ENCODE measurements at places on chromosomes 7 and 10. TPM values are rescaled to one million over a fixed set of nuclear protein-coding genes. Genes with fewer than 3 reads are reported as not detected.

DNA sequence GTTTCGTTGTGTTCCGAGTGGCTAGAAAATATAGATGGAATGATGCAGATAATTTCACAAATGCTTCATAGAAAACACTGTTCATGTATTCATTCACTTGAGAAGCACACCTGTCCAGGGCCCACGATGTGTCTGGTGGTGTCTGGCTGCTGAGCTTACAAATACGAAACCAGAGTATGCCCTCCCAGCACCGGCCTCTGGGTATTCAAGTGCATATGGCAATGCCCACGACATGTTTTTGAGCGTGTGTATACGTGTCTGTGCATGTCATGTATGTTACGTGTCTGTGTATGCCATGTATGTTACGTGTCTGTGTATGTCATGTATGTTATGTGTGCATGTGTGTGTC is 37.9 kb downstream of the IL2RA start:
- no peak overlapping the region for H3K4me3 ChIP-seq
- H3K36me3 ChIP-seq: no peaks in the 10 kb centered on the region
- H3K27ac ChIP-seq: no peak overlapping the region
- H3K4me1 ChIP-seq: peaks cover 9% of the 10 kb centered on the region

DNA sequence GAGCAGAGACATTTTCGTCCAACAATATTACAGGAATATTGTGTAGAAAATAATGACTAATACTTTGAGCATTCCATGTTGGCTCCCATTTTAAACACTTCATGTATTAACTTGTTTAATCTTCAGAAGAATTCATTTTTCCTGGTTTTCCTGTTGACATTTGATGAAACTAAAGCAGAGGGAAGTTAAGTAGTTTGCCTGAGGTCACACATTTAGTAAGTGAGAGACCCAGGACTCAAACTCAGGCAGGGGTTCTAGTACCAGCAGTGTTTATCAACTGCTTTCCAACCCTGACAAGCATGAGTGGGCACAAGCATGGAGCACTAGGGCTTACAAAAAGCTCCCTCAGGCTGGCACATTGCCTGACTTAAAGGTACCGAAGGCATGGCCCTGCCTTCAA is 719.1 kb downstream of the AUTS2 start:
- no peaks in the 10 kb centered on the region for H3K27me3 ChIP-seq
- no peaks in the 10 kb centered on the region for H3K4me1 ChIP-seq
- no peak overlapping the region for H3K4me3 ChIP-seq
- no peaks in the 10 kb centered on the region for H3K36me3 ChIP-seq
- no peak for DNase-seq

DNA sequence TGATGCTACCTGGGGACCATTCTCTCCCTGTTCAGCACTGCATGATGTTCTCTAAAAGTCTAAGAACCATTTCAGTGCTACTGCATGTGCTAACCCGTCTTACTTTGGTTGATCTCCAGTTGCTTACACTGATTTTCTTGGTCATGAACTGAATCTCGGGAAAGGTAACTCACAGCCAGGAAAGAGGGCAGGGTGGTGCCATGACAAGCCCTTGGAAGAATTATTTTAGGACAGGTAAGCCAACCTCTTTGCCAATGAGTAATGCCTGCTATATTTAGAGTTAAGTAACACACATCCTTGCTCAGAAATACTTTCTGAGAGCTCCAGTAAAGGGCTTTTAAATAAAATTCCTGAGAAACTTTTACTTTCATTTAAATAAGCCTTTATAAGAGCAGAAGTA is 126.7 kb downstream of the ARL4A start:
- no peak overlapping the region for H3K4me3 ChIP-seq
- no peaks in the 10 kb centered on the region for H3K27me3 ChIP-seq
- DNase-seq: no peak
- H3K36me3 ChIP-seq: no peaks in the 10 kb centered on the region
- no peak overlapping the region for H3K27ac ChIP-seq

GRCh38 chr10:96918214-96919002 is 86.3 kb downstream of the LCOR start:
- H3K4me1 ChIP-seq: no peaks in the 10 kb centered on the region
- peaks cover 7% of the 10 kb centered on the region for H3K36me3 ChIP-seq
- H3K27me3 ChIP-seq: no peaks in the 10 kb centered on the region
- no peak for DNase-seq
- H3K27ac ChIP-seq: no peak overlapping the region

DNA sequence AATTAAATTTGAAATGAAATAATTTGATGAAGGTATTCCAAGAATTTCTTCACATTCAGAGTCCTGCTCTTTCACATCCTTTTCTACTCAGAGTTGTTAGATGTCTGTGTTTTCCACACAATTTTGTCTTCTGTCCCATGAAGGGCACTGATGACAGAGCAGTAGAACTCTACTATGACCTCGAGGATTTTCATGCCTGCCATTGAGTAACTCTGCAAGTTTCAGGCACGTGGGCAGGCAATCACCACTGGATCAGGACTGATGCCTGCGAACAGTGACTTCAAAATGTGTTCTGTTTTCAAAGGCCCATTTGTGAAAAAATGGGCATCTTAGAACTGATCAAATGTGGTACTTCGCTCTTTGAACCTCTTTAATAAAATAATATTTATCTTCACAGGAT is 91.1 kb downstream of the CDK6 start:
- DNase-seq: no peak
- no peaks in the 10 kb centered on the region for H3K27me3 ChIP-seq
- H3K36me3 ChIP-seq: no peaks in the 10 kb centered on the region
- no peak overlapping the region for H3K4me3 ChIP-seq
- H3K4me1 ChIP-seq: no peaks in the 10 kb centered on the region

- H3K27me3 ChIP-seq: peaks cover 100% of the 10 kb centered on the region
- no peaks in the 10 kb centered on the region for H3K36me3 ChIP-seq
- H3K4me1 ChIP-seq: peaks cover 23% of the 10 kb centered on the region
- no peak for DNase-seq
- no peak overlapping the region for H3K4me3 ChIP-seq
- no peak overlapping the region for H3K27ac ChIP-seq
Measured at GRCh38 chr10:99529591-99530107, 3.1 kb upstream of the NKX2-3 start.

DNA sequence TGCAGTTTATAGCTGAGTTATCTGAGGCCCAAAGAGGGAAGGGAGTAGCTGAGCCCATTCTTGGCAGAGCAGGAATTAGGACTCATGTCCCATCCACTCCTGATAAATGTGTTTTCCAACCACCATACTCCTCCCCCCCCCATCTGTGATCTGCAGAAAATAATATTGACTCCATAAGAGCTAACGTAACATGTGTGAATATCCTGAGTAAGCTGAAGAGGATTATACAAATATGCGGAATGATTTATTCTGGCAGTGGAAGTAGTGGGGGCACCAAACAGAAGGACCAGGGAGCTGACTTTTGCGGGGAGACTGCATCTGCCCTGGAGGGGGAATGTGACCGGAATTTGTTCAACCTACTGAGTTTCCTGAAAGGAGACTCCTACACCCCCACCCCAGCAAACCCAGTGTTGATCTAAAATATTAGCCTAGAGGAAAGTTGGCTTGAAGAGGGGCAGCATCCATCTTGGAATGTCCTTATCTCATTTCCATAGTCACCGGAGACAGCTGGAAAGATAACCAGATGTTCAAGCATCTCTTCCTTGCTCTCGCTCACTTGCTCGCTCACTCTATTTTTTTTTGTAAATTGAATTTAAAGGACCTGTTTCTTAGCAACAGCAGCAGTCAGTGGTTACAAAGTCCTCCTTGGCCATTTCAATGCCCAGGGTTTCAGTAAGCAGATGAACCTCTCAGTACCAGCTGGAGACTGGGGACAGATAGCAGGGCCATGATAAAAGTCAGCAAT is 114.7 kb downstream of the RPS24 start:
- H3K4me3 ChIP-seq: no peak overlapping the region
- H3K4me1 ChIP-seq: no peaks in the 10 kb centered on the region
- H3K27ac ChIP-seq: no peak overlapping the region
- H3K36me3 ChIP-seq: no peaks in the 10 kb centered on the region
- no peak for DNase-seq

Gene RBP3
- not detected for total RNA-seq

GRCh38 chr10:45444976-45445898 is 71.2 kb downstream of the ALOX5 start:
- H3K4me1 ChIP-seq: no peaks in the 10 kb centered on the region
- no peak overlapping the region for H3K27ac ChIP-seq
- H3K36me3 ChIP-seq: no peaks in the 10 kb centered on the region
- H3K4me3 ChIP-seq: no peak overlapping the region
- no peaks in the 10 kb centered on the region for H3K27me3 ChIP-seq
- DNase-seq: no peak

DNA sequence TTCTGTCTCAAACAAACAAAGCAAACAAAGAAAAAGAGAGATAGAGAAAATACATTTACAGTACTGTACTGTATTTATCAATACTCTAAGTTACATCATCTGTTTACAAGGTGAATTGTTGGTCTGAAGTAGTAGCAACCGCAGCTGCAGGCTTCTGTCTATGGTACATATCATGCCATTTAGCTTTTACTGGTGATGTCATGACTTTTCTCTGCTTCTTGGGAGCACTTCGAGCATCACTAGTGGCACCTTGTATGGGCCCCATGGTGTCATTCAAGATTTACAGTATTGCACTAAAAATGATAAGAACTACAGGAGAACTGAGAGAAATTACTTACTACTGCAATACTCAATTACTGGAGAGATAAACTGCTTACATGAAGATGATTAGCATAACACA is 826.9 kb downstream of the CNTNAP2 start:
- no peak overlapping the region for H3K4me3 ChIP-seq
- no peak overlapping the region for H3K27ac ChIP-seq
- H3K4me1 ChIP-seq: no peaks in the 10 kb centered on the region
- H3K27me3 ChIP-seq: no peaks in the 10 kb centered on the region
- DNase-seq: no peak

Gene PARD3
- total RNA-seq: 34.1 TPM

Gene COL13A1
- total RNA-seq: 9.2 TPM

Gene PNLIPRP3
- total RNA-seq: not detected

- H3K27ac ChIP-seq: no peak overlapping the region
- H3K4me1 ChIP-seq: no peaks in the 10 kb centered on the region
- DNase-seq: no peak
- no peaks in the 10 kb centered on the region for H3K36me3 ChIP-seq
- H3K4me3 ChIP-seq: no peak overlapping the region
Measured at GRCh38 chr7:67729771-67730170, 733.1 kb downstream of the TYW1 start.

DNA sequence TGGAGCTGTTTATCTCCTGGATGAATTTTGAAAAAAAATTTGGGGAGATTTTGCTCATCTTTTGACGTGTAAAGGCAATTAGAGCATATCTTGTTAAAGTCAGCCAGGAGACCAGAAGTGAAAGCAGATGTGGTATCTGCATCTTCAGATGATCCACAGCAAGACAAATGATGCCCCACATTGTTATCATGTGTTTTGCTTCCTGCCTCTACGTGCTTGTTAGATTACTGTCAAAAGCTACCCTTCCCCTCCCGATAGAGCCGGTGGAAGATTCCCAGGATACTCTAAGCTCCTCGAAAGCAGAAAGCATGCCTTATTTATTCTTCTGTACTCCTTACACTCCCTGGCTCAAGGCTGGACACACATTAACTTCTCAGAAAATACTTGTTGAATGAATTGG is 12.9 kb downstream of the COL17A1 start:
- H3K4me1 ChIP-seq: peaks cover 6% of the 10 kb centered on the region
- H3K27ac ChIP-seq: no peak overlapping the region
- H3K36me3 ChIP-seq: no peaks in the 10 kb centered on the region
- H3K4me3 ChIP-seq: no peak overlapping the region
- no peaks in the 10 kb centered on the region for H3K27me3 ChIP-seq

DNA sequence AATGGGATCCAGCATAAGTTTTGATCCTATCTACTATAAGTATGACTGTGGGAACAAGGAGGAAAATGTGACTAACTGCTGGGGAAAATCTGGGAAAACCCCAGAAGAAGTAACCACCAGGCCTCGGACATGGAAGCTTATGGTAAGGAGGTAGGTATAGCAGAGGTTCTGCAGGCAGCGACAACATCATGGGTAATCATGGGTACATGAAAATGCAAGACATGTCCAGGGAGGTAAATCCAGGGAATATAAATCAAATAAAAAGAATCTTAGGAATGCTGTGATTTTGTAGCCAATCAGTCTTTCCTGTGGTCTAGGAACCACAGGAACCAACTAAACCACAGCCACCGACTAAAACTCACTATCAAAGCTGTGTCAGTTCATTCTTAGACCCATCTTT is 168.3 kb upstream of the NPY start:
- no peak overlapping the region for H3K4me3 ChIP-seq
- no peak for DNase-seq
- no peak overlapping the region for H3K27ac ChIP-seq
- H3K36me3 ChIP-seq: no peaks in the 10 kb centered on the region
- no peaks in the 10 kb centered on the region for H3K4me1 ChIP-seq

Gene CNTNAP2
- total RNA-seq: 0.59 TPM

Gene CARD11
- 5.7 TPM for total RNA-seq

- no peaks in the 10 kb centered on the region for H3K27me3 ChIP-seq
- H3K4me3 ChIP-seq: no peak overlapping the region
- no peaks in the 10 kb centered on the region for H3K4me1 ChIP-seq
- DNase-seq: no peak
Measured at GRCh38 chr7:117639966-117640365, 160.1 kb downstream of the CFTR start.

Data from lower lobe of right lung (tissue), 2 donors.